HepG2 (cell line): ENCODE measurements at places on chromosomes 16 and 17. TPM values are rescaled to one million over a fixed set of nuclear protein-coding genes. Genes with fewer than 3 reads are reported as not detected.
A peak's percentile ranks its signal among the peaks of the same experiment; 100 is the strongest.

DNA sequence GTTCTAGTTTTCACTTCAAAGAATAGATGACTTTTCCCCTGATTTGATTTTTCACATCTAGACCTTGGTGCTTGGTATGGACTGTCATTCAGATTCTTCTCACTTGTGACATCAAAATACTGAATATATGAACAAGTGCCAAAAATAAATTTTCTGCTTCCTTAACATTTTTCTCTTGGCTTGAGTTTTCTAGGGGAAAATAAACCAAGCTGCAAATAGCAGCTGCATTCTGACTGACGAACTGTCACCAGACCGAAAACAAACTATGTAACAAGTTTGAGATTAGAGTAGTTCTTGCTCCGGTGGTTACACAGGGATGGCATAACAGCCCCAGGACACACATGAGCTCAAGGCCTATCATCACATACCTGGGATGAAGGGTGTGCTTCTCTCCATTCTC lies 345.7 kb downstream of the CNTNAP4 start:
- DNase-seq = no peak

The MAP2K3 gene
- 20.5 and 39.8 TPM in 2 replicates for total RNA-seq

GRCh38 chr16:79288066-79288465 lies 312.5 kb downstream of the MAF start:
- DNase-seq = no peak

GRCh38 chr17:68437979-68438822 lies 19.1 kb downstream of the WIPI1 start:
- peak; percentile 80 for DNase-seq

The KRT34 gene
- not detected in 2 replicates for total RNA-seq

- no peak for DNase-seq
Measured at GRCh38 chr17:59485946-59486345, 79.5 kb upstream of the DHX40 start.

The C16orf86 gene
- total RNA-seq = 1.7 and 3.1 TPM in 2 replicates

DNA sequence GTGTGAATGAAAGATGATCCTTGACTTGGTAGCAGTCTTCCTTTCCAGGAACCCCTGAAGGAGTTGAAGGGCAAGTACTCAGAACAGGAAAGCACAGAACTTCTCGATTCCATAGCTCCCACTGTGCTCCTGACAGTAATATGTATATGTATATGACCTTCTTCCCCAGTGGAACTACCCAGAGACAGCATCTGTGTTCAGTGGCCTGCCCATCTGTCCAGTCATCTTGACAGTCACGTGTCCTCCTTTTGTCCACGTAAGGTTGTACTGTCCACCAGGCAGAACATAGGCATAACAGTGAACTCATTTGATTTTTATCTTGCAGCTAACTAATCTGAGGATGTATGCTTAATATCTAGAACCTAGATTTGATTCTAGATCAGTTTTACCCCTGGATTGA lies 37.8 kb upstream of the RASL10B start:
- no peak for DNase-seq

DNA sequence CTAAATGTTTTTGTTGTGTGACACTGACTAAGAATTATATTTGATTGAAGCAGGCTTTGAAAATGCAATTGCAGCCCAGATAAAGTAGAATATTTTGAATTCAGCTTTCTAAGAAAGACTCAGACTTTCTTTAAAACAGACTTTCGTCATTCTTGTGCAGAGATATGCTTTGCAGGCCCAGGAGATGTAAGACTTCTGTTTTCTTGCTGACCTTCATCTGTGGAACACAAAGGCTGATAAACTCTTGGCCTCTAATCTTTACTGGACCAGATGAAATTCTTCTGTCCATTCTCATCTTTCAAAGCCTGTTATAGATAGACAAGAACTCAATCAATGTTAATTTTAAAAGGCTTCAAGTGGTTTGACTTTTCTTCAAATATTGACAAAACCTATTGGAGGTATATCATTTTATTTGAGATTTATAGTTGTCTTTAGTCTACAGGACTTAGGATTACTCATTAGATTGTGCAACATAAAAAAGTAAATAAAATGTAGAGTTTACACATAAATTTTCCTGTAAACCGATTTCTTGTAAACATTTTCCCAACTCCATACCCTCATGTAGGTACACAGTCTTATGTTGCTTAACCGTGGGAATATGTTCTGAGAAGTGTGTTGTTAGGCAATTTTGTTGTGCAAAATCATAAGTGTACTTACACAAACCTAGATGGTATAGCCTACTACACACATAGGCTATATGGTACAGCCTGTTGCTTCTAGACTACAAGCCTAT lies 94.2 kb downstream of the MAP2K4 start:
- DNase-seq = no peak

The DYNLRB2 gene
- total RNA-seq = not detected in 2 replicates

GRCh38 chr17:82866590-82867191 lies 26.9 kb upstream of the ZNF750 start:
- no peak for DNase-seq

The ZSCAN10 gene
- total RNA-seq = not detected in 2 replicates

DNA sequence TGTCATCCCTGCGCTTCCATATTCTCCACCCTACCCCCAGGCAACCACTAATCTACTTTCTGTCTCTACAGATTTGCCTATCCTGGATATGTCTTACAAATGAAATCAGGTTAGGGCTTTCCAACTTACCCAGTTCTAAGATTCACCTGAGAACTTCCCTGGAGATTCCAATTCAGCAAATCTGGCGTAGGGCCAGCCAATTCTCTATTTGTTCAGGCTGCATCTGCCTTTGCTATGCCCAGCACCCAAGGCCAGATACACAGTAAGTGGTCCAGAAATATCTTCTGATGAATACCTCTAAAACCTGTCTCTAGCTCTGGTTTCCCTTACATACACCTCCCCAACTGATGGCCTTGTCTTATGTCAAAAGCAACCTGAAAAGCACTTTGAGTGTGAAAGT lies 10.4 kb upstream of the CTCF start:
- DNase-seq = no peak

DNA sequence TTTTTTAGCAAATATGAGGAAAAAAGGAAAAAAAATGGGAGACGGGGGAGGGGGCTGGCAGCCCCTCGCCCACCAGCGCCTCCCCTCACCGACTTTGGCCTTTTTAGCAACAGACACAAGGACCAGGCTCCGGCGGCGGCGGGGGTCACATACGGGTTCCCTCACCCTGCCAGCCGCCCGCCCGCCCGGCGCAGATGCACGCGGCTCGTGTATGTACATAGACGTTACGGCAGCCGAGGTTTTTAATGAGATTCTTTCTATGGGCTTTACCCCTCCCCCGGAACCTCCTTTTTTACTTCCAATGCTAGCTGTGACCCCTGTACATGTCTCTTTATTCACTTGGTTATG lies 1.2 kb upstream of the TMEM88 start:
- DNase-seq = no peak

The FBXO39 gene
- total RNA-seq = not detected in 2 replicates

The CTRL gene
- total RNA-seq = 1.1 and 2.7 TPM in 2 replicates

DNA sequence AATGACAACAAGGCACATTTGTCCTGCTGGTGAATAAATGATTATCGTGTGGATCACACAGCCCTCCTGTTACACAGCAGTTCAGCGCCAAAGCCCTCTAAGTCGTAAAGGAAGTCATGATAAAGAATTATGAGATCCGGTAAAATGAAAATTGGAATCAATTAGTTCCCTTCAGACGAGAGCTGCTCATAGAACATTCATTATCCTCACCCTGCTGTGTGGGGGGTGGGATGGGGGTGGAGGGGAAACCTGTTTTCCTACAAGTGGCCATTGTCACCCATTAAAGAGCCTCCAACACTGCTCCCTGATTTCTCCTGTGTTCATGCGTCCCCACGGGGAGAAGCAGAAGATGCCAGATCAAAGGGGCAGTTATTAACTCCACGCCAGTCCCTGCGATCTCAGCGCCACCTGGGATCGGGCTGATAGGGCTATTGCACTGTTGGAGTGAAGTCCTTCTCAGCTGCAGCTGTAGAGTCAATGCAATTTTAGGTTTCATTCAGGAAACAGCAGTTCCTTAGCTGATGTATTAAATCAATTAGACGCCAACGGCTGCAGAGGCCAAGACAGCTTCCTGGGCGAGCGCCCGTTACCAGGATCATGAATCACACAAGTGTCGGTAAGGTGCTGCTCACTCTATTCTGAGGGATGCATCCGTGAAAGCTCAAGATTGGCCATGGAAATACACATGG lies 19.2 kb upstream of the CACNG4 start:
- no peak for DNase-seq

- no peak for DNase-seq
Measured at GRCh38 chr17:73209436-73209835, 16.6 kb downstream of the COG1 start.

DNA sequence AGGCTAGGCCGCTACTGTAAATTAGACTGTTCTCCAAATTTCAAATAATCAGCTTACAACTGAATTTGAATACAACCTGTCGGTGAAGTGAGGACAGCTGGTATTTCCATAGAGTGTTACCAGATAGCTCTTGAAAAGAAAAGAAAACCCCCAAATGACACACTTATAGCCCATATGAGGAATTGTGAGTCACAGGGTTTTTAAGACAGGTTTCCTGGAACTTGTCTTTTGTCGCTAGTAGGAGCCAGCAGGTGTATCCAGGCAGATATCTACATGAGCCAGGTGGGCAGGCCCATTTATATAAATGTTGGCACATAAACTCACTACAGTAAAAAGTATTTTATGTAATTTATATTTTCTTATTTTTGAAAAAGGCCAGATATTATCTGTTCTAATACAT lies 24.0 kb downstream of the TNRC6A start:
- DNase-seq = no peak
